CD8-positive, alpha-beta memory T cell (primary cell): ENCODE measurements at places on chromosomes 4 and X.

DNA sequence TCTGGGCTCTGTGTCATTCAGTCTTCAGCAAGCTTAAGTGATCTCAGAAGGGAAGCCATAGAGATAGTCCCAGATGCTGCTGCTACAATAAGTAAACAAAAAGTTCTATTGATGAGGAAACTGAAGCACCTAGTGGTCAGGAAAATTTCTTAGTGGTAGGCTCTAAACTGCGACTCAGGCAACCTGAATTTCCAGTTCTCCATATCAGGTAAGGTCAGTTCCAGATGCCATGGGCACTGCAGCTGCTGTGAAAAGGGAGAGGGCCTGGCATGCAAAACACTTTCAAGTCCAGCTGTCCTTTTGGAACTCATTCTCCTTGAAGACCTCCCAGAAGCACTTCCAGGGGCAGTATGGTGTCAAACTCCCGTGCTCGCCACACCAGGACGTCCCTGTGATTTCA lies 46.2 kb downstream of the REELD1 start:
- DNase-seq = no peak

DNA sequence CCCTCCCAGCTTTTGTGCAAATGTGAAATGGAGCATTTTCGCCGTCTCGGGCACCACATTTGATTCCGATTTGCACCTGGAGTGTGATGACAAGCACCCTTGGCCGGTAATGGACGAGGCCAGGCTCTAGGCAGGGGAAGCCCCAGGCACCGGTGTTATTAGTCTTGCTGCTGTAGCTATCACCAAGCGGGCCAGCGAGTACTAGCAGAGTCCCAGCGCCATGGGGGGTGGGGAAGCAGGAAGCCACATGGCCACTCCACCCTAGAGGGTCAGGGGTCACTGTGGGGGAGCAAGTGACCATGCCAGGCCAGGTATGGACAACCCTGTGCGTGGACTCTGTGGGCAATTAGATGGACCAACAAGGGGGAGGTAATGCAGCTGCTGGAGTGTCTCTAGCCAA lies 88.8 kb downstream of the CPZ start:
- no peak for DNase-seq

GRCh38 chr4:173337463-173337862 lies 3.3 kb upstream of the HMGB2 start:
- DNase-seq = no peak

- no peak for DNase-seq
Measured at GRCh38 chrX:41475591-41476241, 28.6 kb downstream of the NYX start.

DNA sequence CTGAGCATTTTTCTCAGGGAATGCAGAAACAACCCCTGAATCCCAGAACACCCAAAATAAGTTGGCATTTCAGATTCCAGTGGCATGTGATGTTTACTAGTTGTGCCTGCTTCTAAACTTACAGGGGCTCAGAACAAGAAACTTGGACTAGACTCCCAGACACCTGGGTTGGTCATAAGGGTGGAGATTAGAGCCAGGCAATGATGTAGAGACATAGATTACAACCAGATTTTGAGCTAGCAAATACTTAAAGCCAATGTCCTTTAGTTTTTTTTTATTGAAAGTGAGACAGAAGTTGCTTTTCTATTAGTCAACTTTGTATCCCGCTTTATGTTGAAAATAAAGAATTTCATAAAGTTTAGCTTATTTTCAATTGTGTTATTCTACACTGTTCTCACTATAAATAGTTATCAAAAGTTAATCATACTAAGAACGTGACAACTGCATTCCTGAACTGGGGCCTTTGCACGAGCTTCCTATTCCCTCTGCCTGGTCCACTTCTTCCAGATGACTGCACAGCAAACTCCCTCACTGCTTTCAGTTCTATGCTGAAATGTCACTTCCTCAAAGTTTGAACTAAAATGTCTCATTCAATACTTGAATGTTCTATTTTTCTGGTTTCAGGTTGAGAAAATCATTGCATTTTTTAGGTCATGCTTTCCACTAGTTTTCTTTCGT lies 224.7 kb upstream of the PPP1R2C start:
- DNase-seq = no peak

DNA sequence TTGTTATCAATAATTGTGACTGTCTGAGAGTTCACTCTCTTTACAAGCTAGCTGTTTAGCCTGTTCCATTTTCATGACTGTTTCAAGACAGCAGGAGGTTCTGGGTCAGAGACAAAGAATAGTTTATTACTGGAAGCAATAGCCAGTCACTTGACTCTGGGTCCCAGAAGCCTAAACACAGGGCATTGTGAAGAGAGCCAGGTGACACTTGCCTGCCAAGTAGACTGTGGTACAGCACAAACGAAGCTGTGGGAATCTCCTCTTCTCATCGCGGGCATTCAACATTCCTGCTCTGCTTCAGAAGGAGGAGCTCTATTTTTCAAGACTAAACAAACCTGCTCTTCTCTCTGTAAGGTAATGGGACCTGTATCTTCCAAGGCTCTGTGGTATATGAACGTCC lies 485.1 kb downstream of the TRIML1 start:
- DNase-seq = no peak

GRCh38 chr4:3414421-3415279 lies 27.1 kb upstream of the HGFAC start:
- no peak for DNase-seq

DNA sequence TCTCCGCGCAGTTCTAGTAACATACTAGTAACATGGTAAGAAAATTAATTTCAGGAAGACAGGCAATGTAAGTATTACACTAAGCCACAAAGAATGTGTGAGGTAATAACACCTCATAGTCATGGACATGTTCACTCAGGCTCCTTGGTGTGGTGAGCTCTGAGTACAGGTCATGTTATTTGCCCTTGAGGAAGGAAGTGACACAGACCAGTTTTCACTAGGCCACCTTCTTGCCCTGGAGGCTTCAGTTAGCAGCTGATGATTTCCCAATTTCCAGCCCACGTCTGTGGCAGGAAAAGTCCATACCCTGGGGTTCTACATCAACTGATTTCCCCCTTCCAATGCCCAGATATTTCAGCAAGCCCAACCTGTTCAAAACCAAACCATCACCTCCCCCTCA lies 6.7 kb downstream of the APOO start:
- no peak for DNase-seq

GRCh38 chr4:105130945-105131344 lies 15.7 kb upstream of the TET2 start:
- no peak for DNase-seq

DNA sequence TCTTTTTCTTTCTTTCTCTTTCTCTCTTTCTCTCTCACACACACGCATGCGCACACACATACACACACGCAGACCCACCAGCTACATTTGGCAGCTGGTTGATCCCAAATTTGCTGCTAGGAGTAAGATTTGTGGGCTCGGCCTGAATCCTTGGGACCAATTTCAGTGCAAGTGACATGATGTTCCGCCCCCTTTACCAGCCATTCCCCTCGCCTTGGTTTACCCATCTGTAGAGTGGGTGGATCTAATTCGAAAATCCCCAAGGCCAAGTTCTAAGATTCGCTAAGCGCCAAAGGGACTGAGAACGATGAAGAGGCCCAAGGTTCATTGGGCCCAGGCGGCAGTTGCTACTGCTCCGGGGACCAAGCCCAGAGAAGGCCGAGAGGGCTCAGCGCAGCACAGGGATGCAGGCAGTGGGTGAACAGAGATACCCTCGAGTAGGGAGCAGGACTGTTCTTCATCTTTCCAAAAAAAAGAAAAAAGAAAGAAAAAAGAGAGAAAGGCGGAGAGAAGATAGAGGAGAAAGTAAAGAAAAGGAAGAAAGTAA lies 5.8 kb downstream of the NKX3-2 start:
- no peak for DNase-seq

DNA sequence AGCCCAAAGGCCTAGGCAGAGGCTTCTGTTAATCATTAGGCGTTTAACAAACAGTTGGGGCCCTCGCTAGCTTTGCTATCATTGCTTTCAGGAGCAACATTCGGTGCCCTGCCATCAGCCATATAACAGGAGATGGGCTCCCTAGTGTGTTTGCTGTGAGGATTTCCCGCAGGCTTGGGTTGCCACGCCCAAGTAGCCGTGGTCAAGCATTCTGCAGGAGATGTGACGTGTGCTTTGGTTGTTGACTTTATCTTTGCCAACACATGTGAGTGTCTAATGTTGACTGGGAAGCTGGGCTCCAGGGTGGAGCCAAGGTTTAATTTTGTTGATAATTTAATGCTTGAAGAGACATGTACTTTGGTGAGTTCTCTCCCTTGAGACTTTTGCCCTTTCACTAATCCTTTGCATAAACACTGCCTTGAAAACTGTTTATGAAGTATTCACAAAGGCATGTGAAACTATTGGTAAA lies 184.6 kb upstream of the KIT start:
- no peak for DNase-seq

DNA sequence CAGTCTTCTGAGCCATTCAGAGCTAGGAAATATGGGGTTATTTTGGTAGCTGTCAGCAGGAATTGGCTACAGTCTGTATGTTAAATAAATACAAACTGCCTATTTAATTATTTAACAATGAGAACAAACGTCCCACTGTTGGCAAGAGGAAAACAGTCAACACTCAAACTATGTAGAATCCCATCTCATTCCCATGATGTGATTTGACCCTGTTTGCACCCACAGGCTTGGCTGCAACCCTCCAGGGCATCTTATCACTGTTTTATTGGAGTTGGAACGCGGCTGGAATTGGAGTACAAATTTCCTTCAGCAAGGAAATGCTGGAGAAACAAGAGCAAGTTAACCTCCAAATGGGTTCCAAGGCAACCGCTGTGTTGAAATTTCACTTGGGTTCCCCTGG lies 124.0 kb downstream of the KIT start:
- no peak for DNase-seq

DNA sequence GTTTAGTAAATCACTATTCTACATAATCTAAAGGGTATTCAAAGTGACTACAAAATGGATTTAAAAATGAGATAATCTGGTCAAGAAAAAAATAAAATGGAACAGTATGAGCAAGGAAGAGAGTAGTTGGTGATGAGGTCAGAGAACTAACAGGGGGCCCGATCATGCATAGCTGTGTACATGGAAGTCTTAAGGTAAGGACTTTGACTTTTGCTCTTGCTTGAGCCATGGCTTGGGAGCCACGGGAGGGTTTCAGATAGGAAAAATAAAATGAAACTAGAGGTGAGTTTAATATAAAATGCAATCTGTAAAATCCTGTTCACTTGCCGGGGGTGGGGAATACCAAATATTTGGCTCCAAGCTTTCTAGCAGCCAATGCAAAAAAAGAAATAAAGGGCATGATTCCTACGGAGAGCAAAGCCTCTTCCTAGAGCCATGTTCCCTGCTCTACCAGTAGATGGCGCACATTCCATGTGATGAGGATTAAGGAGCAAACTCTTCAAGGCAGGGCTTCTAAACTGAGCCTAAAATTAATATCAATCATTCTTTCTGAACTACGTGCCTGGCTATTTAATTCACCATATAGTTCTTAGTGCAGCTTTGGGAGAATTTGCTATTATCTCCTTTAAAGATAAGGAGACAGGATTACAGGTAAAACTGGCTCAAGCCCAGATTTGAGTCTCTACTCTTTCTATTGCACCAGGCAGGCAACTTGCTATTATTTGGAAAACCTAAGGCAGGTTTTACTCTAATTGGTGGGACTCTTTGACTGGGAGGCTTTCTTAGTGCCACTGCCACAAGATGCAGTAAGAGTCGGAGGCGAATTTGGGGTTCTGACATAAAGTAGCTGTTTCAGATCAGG lies 6.8 kb upstream of the CLCN5 start:
- peak; percentile 23 for DNase-seq

DNA sequence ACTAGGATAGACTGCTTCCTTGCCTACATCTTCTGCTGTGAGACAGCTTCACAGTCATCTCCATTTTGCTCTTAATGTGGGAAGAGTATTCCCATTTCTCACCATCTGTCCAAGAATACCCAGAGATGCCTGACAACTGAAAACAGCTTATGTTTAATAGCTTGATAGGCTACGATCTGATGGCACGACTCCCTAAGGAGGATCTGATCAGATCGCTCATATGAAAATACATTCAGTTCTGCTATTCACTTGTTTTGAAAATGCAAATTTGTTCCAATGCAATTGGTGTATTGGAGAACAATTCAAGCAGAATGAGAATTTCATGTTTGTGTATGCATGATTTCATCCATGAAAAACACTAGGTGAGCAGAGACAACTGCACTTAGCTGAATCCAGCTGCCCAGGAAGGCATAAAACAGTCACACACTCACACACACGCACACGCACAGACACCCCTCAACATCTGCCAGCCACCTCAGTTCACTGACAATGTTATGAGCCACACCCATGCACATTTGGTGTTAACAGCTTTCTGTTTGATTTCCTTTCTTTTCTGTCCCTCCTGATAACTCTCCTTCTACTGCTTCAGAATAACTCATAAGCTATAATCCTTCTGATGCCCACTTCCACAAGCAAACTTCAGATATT lies 29.6 kb downstream of the TRIML1 start:
- no peak for DNase-seq

GRCh38 chrX:154349979-154350378 lies 24.5 kb downstream of the FLNA start:
- no peak for DNase-seq
